ENCODE measurements at places on chromosomes 11 and 22.

GRCh38 chr22:44284711-44285110 is 28.0 kb downstream of the SHISAL1 start:
- no peak for DNase-seq

- DNase-seq = no peak
Observed at GRCh38 chr11:342328-342727, 21.7 kb upstream of the IFITM3 start.

- DNase-seq = no peak
Observed at GRCh38 chr11:84795698-84796097, 831.4 kb downstream of the DLG2 start.

DNA sequence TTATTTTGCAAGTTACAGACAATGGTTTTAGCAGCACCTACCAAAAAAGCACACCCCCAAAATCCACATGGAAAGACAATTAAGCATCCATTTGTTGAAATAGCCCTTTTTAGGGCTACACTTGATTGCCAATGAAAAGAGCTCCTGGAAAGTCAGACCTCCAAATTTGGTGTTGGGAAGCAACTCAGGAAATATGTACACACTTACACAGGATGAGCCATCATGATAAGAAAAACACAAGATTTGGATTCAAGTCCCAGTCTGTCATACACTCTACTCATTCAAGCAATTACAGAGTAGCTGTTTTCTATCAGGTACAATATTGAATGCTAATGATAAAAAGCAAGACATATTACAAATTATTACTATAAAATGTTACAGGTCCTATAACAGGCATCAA is 31.5 kb downstream of the FAM168A start:
- no peak for DNase-seq

DNA sequence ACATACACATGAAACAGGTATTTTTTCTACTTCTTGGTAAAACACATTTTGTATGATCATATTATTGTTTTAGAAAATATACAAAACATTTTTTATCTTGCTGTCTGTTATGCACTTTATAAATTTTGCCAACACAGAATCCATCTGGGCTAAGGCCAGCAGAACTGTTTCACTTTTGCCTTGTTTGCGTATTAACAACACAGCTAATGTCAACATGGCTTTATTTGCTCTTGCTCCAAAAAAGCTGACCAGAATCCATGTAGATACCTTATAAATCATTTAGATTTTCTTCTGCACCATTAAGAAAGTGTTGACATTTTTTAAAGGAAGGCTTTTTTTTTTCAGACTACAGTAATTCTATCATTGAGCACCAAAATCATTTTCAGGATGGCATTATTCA is 58.1 kb upstream of the PGR start:
- DNase-seq = no peak

Measured in putamen (tissue), 1 donor.